ENCODE measurements at places on chromosomes 1 and 21.

DNA sequence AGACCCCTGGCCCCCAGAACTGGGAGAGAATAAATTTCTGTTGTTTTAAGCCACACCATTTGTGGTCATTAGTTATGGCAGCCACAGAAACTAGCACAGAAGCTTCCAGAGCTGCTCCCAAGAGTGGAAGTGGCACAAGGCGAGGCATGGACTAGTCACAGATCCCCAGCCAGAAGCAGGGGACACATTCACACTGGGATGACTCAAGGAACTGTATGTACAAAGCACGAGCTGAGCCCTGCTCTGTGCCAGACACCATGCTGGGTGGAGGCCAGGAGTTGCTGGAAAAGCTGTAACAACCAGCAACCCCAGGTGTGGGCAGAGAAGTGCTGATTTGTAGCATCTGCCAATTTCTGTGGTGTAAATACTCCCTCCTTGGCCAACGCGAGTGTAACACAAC is 55.6 kb downstream of the TCP10L start:
- no peak for DNase-seq

DNA sequence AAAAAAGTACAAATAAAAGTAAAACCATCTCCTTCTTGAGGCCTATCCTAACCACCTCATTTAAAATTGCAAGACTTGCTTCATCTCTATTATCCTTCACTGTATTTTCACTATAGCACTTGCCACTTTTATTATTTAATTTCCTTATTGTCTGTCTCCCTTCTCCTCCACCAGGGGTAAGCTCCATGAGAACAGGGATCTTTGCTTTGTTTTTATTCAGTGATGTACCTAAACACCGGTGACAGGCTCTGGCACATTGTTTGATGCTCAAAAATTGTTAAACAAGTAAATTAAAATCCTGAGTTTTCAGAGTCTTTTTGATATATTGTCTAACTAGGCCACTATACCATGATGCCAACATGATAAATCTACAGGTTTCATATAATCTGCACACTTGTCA is 17.2 kb upstream of the SPEN start:
- no peak for DNase-seq

DNA sequence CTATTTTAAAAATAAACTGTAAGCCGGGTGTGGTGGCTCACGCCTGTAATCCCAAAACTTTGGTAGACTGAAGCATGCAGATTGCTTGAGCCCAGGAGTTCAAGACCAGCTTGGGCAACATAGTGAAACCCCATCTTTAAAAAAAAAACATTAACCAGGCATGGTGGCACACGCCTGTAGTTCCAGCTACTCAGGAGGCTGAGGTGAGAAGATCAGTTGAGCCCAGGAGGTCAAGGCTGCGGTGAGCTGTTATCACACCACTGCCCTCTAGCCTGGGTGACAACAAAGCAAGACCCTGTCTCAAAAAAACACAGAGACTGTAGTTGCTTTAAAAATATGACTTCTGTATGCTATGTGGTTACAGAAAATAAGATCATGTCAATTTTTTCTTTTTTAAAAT is 24.3 kb upstream of the LSS start:
- no peak for DNase-seq

GRCh38 chr1:179760521-179760920 is 17.4 kb downstream of the FAM163A start:
- no peak for DNase-seq

GRCh38 chr1:234925440-234926263 is 203.0 kb downstream of the TOMM20 start:
- DNase-seq, result peak; percentile 45

- DNase-seq, result no peak
Measured at GRCh38 chr1:153032073-153032472, 1.1 kb downstream of the SPRR1B start.

GRCh38 chr1:157407367-157407766 is 144.9 kb downstream of the FCRL5 start:
- no peak for DNase-seq

- DNase-seq, result no peak
Measured at GRCh38 chr1:199546323-199546722, 481.2 kb upstream of the NR5A2 start.

- no peak for DNase-seq
Measured at GRCh38 chr1:4701276-4701675, 46.9 kb downstream of the AJAP1 start.

GRCh38 chr21:37430184-37430821 is 63.7 kb downstream of the DYRK1A start:
- no peak for DNase-seq

DNA sequence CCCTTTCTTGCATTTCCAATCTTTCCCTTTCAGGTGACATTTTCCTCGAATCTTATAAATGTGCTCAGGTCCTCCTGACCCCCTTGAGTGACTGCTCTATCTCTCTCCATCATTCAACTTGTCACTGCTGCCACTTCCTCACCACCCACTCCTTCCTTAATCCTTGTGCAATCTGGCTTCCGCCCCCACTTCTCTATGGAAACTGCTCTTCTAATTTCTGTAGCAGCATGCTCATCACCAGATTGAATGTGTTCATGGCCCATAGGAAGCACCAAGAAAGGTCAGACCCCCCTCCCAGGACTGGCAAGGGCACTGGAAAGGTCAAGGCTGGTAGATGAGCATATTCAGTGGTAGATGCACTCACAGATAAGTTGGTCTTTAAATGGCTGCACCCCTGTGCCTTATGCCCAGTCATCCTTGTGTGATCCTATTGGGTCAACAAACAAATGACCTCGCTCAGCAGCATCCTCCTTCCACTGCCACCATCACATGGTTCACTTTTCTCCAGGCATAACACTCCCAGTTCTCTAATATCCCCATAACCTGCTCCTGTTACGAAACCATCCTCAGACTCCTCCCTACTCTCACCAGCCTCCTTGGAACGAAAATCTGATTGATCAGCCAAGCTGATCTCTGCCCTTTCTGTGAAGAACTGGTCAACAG is 288.5 kb upstream of the POU3F1 start:
- DNase-seq, result peak; percentile 92

GRCh38 chr1:34474566-34474965 is 280.3 kb upstream of the GJB5 start:
- no peak for DNase-seq

DNA sequence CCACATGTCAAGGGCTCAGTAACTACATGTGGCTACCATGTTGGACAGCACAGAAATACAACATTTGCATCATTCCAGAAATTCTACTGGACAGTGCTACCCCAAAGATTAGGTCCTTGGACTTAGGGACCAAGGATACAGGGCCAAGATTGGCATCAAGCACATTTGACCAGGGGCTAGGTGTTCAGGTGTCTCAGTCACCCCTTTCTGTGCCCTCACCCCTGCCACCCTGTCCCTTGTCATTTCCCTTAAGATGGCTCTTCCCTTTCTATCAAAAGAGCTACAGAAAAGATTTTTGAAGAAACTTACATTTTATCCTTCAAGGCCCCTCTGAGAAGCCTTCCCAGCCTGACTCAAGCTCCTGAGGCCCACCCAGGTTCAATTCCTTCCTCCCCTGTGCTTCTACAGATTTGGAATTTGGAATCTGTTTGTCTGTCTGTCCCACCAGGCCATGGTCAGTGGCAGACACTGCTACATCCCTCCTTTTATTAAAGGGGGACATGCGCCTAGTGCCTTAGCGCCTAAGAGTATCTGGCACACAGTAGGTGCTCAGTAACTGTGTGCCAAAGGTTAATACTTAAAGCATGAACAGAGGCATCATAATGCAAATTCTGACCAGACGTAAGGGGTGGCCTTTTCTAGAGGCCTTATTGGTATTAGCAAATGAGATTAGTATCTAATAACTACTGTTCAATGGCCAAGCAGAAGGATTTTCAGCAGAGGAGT is 21.4 kb downstream of the CSF1 start:
- DNase-seq, result peak; percentile 63

GRCh38 chr1:203992440-203992839 is 80.5 kb upstream of the SOX13 start:
- no peak for DNase-seq

GRCh38 chr1:3922201-3922725 is 22.2 kb upstream of the C1orf174 start:
- DNase-seq, result no peak

DNA sequence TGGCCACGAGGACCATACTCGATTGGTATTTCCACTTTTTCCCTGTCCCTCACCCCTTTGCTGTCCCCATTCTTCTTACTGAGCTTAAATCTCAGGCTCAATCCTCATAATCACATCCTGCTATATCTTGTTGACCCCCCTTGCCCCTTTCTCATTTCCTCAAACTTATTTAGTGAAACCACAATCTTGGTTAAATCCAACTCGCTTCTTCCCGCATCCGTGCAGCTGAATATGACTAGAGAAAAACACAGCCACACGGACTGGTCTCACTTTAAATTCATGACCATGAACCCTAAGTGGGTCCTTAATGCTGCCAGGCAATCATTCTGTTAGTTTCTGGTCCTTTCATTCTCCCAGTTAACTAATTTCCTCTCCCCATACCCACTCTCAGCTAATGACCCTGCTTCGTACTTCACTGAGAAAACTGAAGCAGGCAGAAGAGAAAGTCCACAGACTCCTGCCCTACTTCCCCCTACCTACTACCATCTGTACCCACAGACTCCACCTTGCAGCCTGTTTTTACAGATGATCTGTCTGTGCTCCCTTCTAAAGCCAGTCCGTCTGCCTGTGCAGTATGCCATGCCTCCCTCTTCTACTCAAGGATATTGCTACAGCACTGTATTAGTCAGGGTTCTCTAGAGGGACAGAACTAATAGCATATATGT is 96.8 kb upstream of the LMO4 start:
- DNase-seq, result no peak

- DNase-seq, result no peak
Measured at GRCh38 chr1:64010316-64010715, 193.1 kb upstream of the UBE2U start.

GRCh38 chr1:36223381-36223995 is 755 bp upstream of the THRAP3 start:
- DNase-seq, result peak; percentile 43

GRCh38 chr1:25006770-25007169 is 76.7 kb upstream of the RUNX3 start:
- DNase-seq, result peak; percentile 27

DNA sequence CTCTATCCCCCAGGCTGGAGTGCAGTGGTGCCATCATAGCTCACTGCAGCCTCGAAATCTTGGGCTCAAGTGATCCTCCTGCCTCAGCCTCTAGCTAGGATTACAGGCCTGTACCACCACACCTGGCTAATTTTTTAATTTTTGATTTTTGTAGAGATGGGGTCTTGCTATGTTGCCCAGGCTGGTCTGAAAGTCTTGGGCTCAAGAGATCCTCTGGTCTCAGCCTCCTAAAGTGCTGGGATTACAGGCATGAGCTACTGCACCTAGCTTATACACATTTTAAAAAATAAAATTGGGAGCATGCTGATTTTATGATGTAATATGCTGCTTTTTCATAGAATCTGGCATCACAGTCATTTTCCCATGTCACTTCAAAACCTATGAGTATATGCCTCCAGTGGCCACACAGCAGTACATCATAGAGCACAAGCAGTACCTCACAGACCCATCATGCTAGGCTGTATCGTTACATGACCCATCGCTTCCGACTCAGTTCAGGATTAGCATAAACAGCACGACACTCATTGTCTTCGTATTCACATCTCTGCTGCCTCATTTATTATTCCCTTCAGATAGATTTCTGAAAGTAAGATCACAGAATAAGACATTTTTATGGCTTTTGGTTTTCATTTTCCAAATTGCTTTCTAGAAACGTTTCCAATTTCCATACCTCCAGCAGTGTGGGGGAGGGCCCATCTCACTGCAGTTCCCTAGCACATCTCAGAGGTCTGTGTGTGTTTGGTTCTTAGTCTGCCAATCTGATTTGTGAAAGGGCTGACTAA is 35.9 kb upstream of the CCSAP start:
- DNase-seq, result no peak

DNA sequence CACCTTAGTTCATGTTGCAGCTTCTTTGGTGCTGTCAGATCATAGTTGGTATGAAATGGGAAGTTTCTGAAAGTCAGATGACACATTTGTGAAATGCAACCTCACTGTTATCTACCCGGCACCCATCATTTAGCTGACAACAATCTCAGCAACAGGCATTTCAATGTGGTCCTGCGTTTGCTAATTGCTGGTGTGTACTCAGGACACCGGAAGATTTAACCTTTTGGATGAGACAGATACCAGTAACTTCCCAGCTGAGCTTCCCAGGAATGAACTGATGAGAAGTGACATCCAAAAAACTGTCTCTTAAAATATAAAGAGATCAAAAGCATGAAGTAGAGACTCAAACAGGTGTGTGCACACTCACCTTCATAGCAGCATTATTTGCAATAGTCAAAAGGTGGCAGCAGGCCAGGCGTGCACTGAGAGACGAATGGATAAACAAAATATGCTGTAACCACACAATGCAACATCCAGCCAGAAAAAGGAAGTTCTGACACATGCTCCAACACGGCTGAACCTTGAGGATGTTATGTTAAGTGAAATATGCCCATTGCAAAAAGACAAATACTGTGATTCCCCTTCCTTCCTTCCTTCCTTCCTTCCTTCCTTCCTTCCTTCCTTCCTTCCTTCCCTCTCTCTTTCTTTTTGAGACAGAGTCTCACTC is 7.9 kb upstream of the CLDN14 start:
- peak; percentile 72 for DNase-seq

GRCh38 chr21:27675306-27675705 is 708.4 kb upstream of the ADAMTS5 start:
- no peak for DNase-seq

DNA sequence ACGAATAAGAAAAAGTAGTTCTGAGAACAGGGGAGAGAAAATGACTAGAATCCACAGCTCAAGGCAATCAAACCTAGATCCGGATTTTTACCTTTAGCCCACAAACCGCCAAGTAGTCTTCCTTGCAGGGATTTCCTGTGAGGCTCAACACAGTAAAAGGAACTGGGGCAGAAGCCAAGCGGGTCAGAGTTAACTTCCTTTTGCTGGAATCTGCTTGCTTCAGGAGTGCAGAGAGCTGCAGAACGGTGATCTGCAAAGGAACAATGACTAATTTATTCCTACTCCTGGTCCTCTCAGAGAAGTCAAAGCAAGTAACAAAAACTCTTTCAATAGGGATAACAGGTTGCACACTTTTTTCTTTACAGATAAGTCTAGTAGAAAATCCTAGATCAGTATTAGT is 53.4 kb downstream of the UBR4 start:
- peak; percentile 70 for DNase-seq

All from inflammatory macrophage (primary cell).